ENCODE measurements at places on chromosomes 1 and 21.

DNA sequence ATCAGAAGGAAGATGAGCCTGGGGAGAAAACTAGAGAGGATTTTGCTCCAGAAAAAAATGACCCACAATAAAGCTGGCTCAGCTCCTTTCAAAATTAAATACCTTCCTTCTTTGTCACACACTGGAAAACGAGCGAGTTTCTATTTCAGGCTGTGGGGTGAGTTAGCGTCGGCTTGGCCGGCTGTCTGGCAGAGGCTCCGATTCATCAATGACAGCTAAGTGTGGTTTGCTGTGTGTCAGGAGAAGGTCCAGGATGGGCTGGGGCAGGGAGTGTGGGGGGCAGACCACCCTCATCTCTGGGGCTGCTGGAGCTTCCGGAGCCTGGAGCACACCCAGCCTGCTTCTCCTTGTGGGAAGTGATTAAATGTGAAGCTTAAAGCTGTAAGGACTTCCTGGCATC lies 120.2 kb downstream of the ETS2 start:
- DNase-seq: no peak

DNA sequence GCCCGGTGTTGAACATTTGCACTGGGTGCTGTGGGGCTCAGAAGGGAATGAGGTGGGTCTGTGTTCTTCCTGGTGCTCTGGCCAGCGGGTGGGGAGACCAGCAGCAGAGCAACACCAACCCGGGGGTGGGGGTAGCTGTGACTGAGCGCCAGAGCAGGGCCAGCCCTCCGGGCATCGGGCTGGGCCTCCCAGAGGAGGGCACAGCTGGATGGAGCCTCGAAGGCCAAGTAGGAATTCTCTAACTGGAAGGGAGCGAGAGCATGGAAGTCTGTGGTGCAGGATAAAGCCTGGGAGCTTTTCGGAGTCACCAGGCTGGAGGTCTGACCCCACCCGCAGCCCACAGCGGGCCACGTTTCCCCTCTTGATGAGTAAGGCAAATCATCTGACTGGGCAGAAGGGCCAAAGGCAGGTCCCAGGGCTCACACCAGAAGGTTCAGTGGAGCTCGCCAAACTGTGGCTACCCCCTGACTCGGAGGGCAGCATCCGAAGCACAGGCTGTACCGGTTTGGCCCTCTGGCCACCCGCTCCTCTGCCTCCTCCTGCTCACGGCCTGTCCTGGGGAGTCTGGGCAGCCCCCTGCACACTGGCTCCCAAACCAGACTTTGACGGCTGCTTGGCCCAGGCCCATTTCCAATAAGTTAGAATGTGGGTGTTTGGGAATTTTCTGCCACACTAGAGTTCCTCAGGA lies 18.8 kb downstream of the SLC1A7 start:
- no peak for DNase-seq

DNA sequence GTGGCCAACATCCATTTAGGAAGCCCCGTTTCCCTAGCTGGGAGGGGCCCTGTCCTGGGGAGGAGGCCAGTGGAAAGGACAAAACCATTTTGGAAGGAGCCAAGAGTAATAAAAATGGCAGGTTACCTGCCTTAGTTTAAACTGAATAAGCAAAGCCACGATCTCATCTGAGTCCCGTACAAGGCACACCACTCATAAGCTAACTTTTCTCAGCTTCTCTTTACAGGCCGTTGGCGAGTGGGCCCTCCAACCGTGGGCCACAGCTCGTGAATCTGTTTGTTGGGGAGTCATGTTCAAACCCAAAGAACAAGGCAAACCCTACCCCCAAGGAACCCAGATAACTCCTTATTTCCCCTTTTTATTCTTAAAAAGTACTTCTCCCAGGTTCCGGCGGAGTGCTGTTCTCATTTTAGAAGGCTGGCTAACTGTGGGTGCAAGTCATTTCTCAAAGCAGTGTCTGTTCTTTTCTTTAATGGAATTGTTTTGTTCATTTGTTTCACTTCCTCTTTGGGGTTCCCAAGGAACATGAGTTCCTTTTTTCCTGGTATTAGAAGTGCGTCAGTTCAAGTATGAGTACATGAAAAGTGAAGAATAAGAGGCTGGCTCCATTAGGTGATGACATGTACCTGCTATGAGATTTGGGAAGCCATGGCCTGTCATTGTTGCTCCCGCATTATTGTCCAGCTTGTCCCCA lies 89.0 kb downstream of the PSMG1 start:
- no peak for DNase-seq

DNA sequence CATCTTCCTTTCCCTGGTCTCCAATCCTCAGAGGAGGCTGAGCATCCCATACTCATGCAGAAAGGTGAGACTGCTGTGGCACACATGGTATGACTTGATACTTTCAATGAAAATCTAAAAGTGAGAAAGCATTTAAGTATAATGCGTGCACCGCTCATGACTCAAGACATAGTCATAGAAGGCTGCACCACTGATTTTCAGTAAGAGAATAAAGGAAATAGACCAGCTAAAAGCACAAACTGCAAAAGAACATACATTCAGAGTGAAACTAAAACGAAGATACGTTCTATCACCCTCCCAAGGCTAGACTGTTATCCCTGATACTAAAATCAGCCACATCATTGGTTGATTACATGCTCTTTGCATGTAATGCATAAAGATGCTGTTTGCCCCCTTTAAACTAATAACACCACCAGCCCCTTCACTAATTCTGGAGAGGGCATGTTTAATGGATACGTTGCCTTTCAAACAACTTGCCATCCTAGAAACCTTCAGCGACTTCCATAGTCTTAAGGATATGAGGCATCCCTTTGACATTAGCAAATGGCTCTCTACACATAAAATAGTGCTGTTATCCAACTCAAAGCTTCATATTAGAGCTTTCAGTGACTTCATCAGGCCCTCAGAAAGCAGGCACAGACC lies 2.1 kb downstream of the PLD5 start:
- no peak for DNase-seq

DNA sequence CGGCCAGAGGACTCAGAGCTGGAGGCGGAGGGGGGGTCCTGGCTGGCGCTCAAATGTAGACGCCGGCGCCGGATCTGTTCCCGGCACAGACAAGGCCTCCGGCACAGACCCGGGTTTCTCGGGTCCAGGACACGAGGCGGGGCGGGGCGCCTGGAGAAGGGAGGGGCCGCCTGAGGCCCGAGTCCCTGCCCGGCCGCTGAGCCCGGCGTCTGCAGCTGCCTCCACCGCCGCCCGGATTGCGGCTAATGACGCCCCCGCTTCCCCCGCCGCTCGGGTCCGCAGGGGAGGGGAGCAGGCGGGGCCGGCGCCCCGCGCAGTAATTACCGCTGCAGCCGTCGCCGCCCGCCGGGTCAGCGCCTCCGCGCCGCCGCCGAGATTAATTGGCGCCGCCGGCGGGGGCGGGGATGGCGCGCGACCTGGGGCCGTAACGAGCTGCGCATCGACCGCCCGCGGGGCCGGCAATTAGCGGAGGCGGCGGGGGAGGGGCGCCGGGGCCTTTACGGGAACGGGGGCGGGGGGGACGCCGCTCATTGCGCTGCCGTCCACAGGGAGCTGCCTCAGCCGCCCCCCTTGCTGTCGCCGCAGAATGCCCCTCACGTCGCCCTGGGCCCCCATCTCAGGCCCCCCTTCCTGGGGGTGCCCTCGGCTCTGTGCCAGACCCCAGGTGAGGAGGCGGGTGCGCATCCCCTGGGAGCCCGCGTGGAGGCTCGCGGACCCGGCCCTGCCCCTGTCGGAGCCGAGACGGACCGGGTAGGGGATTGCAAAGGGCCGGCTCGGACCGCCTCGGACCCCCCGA lies 17.3 kb downstream of the NOC2L start:
- no peak for DNase-seq

DNA sequence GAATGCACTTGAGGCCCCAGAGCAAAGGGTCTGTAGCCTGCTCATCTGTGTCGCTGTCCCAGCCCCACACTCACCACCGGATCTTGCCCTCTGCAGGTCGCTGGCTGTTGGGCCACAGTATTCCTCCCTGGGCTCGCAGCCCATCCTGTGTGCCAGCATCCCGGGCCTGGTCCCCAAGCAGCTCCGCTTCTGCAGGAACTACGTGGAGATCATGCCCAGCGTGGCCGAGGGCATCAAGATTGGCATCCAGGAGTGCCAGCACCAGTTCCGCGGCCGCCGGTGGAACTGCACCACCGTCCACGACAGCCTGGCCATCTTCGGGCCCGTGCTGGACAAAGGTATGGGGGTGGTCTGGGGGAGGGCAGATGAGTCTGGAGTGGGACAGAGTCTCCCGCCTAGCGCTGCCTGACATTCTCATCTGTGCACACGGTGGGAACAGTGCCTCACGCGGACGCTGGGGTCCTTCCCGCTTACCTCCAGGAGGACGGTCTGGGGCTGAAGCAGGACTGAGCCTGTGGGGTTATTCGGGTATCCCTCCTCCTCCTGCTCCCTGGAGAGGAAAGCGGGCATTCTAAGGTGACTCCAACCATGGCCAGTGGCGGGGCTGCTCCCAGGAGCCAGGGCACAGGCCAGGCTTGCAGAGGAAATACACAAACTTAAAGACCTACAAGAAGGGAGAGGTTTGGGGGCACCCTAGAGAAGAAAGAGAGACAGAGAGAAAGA lies 15.9 kb downstream of the WNT3A start:
- no peak for DNase-seq

- DNase-seq: no peak
Observed at GRCh38 chr1:39328586-39329121, 124.2 kb downstream of the MACF1 start.

- no peak for DNase-seq
Observed at GRCh38 chr1:87598429-87598828, 269.7 kb downstream of the LMO4 start.

GRCh38 chr1:238139713-238140112 lies 249.0 kb upstream of the ZP4 start:
- no peak for DNase-seq

- DNase-seq: no peak
Observed at GRCh38 chr1:15578921-15579682, 5.7 kb downstream of the AGMAT start.

- no peak for DNase-seq
Observed at GRCh38 chr1:199809311-199809710, 218.2 kb upstream of the NR5A2 start.

- no peak for DNase-seq
Observed at GRCh38 chr1:151992303-151993083, 1.2 kb downstream of the S100A10 start.

DNA sequence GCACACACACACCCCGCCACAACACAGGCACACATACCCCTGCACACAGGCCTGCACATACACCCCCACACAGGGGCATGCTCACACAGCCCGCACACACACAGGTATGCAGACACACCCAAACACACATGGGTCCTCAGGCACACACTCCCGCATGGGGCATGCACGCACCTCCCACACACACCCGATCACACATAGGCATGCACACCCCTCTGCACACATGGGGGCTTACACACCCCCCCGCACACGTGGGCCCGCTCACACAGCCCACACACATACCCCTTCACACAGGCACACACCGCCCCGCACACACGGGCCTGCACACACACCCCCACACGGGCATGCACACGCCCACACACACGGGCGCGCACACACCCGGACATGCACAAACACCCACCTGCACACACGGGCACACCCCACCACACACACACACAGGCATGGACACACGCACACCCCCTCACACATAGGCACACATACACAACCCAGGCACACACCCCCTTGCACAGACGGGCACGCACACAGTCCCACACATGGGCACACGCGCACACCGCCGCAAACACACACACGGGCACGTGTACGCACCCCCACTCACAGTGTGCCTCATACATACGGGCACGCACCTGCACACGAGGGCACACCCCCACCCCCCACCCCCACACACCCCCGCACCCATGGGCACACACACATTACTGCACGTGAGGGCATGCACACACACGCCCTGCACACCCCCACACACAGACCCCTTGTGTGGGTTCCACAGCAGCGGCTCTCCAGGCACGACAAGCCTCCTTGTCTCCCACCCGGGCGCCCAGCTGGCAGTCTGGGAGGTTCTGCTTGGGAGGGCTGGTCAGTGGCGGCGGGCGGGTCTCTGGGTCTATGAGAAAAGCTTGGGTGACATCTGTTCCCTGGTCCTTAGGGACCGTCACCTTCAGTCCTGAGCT lies 8.3 kb downstream of the ATAD3B start:
- DNase-seq: no peak

- DNase-seq: no peak
Observed at GRCh38 chr21:40842197-40842552, 4.8 kb downstream of the DSCAM start.

DNA sequence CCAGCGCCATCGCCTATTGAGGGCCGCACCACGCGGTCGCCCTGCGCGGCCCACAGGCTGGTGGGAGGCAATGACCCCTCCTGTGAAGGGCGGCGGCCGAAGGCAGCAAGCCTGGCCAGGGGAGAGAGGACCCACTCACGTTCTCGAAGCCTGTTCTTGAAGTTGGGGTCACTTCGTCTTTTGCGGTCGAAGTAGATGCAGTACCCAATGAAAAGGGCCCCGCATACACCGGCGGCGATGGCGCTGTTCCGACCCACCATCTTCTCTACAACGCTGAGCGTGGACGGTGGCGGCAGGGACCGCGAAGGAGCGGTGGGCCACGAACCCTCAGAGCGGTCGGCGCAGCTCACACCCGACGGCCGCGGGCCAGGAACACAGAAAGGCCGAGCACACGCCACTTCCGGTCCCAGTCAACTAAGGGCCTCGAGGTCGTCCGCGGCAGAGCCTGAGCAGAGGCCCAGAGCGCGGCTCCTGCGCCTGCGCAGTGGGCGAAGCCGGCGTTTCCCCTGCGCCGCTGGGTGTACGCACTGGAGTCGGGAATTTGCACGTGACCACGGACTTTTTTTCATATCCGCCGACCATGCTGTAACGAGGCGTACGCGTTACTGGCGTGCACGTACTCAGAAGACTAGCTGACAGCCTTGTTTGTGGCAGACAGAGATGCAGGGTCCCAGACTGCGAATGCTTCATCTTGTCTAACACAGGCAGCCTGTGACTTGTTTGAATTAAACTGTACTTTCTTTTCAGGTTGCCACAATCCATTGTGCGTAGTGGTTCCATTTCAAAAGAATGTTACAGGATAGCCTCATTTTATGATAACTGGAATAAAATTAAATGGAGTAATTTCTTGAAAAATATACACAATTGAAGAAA lies at the start of gene TOMM20:
Gene TOMM20, minus strand, starts transcription at position 382 of the 873 bp plus-strand sequence. Its CDS starts 122 bp downstream, at position 260.
- peak; percentile 88 for DNase-seq

Measured in stimulated activated CD8-positive, alpha-beta memory T cell treated with anti-CD3 and anti-CD28 coated beads, Interleukin-15, amount 100 ng/mL, for 4 hours (primary cell).